Dermis blood vessel endothelial cell (primary cell): ENCODE measurements at places on chromosomes 1 and 21. TPM values are rescaled to one million over a fixed set of nuclear protein-coding genes. Genes with fewer than 3 reads are reported as not detected.

The MSH4 gene
- total RNA-seq = 0.14 and 0.34 TPM in 2 replicates

The FOXD3 gene
- total RNA-seq = not detected in 2 replicates

GRCh38 chr1:169395955-169396354, 28.0 kb downstream of the BLZF1 start:
- no peak for DNase-seq

DNA sequence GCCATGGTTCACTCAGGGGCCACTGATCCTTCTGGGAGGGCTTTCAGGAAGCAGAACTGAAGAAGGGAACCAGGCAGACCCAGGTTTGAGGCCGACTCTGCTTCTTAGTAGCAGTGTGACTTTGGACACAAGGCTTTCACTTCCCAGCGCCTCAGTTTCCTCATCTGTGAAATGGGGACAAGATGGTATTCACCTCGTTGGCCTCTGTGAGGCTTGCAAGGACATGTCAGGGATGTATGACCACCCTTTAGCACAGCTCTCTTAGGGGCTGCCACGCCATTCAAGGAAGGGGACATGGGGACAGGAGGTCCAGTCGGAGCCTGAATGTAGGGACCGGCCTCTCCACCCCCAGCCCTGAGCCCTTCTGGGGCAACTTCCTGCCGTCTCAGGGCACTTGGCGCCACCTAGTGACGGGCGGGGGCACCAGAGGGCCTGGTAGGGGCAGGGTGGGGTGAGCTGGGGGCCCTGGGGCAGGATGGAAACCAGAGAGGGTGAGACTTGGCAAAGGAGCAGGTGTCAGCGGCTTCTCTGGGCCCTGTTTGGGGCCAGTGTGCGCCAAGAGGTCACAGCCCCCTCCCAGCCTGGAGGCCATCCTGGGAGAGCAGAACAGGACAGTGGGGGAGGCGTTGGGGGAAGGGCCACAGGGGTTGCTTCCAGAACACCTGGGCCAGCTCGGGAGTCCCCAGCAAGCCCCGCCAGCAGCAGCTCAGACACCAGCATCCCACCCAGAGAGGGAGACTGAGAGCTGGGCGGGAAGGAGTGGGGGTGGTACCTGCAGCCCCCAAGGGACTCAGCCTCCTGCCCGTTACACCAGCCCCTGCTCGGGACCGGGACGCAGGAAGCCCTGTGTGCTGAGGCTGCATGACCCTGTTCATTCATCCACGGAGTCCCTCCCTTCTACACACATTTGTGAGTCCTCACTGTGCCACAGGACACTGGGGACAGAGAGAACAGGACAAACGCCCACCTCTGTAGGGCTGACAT, 102.5 kb upstream of the TARDBP start:
- DNase-seq = peak; percentile 58

DNA sequence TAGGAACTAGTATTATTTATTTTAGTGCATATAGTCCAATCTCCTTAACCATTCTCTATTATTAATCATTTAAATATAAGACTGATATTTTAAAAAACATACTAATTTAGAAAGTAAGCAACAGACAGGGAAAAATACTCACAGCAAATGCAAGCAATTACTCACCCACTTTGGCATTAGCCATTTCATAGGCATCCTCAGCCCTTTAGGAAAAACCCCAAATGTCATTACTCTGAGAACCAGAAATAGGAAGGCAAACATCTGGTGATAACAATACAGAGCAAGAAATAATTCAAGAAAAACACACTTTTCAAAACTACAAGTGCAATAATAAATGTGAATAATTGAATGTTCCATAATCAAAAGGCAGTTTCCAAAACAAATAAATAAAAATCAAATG, 545.1 kb downstream of the PLPP3 start:
- no peak for DNase-seq
